BE2C (cell line): ENCODE measurements at places on chromosomes 6 and 20.

- no peak for DNase-seq
Measured at GRCh38 chr6:167152862-167153261, 4.9 kb downstream of the GPR31 start.

DNA sequence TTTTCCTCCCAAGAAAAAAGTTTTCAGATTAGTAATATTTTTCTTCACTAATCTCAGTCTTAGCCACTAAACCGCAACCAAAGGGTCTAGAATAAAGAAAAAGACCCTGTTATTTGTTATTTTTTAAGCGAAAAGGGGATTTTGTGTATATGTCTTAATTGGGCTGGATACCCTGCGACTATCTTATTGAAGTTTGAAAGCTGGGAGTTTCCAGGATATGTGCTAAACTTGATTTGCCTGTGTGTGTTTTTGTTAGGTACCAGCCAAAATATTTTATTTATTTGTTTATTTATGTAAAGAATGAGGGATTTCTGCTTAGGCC lies 52.4 kb downstream of the TNFAIP3 start:
- no peak for DNase-seq

DNA sequence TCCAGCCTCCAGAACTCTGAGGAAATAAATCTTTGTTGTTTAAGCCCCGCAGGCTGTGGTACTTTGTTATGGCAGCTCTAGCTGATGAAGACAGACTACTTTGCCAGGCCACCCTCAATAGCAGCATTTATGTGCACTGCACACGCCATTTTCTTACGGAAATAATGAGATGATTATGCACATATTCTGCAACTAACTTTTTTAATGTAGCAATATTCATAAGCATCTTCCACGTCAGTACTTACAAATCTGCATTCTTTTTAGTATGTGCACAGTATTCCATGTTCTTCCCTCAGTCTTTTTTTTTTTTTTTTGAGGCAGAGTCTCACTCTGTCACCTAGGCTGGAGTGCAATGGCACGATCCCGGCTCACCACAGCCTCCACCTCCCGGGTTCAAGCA lies 46.8 kb upstream of the DSP start:
- no peak for DNase-seq

GRCh38 chr6:36839749-36840431 lies 646 bp upstream of the CPNE5 start:
- peak; percentile 68 for DNase-seq

DNA sequence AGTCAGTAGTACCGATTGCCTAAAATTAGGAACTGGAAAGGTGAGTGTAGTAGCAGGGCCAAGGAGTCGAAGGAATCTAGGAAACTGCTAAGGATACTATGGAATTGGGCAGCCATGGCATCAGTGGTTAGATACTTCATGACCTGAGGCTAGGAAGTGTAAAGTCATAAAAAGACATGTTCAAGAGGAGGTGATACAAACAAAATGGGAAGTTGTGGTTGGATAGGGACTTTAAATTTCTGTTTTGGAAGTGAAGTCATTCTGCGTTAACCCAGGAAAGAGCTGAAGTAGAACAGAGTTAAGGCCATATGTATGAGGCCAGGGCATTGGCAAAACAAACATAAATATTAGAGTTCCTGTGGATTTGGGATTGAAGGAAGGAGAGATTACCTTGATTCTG lies 88.6 kb upstream of the TMEM181 start:
- DNase-seq, result no peak

DNA sequence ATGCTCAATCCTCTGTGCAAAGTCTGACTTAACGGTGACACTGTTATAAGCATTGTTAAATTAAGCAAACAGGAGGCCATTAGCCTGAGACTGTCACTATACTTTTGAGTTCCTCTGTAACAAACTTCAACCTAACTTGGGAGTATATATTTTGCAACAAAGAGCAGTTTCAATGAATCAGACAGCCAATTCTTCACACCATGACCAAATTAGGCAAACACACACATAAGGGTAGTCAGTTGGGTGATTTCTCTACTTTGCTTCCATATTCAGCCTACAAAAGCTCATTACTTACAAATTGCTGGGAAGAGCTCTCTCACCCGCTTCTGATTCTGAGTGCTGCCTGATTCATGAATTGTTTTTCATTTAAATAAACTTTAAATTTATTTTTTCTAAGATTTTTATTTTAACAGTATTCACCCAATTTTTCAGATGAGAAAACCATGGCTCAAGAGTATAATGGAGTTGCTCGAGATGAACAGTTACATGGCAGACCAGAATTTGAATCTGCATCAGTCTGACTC lies 60.5 kb downstream of the HACE1 start:
- no peak for DNase-seq

- no peak for DNase-seq
Measured at GRCh38 chr6:144320741-144321140, 35.6 kb downstream of the UTRN start.

- DNase-seq, result peak; percentile 45
Measured at GRCh38 chr20:44702776-44703175, 12.4 kb upstream of the CCN5 start.

- DNase-seq, result no peak
Measured at GRCh38 chr6:117548797-117549301, 53.5 kb downstream of the GOPC start.

- no peak for DNase-seq
Measured at GRCh38 chr20:49460916-49461315, 21.6 kb downstream of the KCNB1 start.

DNA sequence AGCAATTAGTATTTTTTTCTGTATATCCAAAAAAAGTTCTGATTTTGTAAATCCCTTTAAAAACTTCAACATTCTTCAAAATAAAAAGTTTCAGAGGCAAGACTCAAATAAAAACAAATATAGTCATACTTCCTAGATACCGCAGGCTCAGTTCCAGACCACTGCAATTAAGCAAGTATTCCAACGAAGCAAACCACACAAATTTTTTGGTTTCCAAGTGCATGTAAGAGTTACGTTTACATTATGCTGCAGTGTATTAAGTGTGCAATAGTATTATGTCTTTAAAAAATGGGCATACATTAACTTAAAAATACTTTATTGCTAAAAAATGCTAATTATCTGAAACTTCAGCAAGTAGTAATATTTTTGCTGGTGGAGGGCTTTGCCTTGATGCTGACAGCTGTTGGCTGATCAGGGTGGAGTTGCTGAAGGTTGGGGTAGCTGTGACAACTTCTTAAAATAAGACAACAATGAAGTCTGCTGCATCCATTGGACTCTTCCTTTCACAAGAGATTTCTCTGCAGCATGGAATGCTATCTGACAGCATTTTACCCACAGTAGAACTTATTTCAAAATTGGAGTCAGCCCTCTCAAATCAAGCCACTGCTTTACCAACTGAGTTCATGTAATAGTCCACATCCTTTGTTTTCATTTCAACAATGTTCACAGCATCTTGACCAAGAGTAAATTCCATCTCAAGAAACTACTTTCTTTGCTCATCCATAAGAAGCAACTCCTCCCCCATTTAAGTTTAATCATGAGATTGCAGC lies 46.0 kb downstream of the PHIP start:
- DNase-seq, result no peak

DNA sequence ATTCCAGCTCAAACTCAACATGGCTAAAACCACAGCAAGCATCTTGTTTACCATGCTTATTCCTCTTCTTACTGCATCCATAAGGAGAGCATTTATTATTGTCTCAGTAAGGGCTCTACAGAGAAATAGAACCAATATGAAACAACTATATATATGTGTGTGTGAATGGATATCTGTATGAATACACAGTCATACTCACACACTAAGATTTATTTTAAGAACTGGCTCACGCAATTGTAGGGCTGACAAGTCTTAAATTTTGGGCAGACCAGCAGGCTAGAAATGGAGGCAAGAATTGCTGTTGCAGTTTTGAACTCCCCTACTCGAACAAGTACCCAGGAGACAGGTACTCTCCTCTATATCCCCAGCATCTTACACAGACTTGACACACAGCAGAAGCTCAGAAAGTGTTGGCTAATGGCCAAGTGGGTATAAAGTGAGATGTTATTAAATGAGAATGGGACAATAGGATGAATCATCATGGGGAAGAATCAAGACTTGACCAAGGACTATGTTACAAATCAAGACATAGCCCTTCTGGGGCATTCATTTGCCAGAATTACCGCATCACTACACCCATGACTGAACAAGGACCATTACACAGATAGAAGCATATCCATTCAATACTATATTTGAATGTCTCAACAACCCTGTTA lies 13.0 kb downstream of the ZHX3 start:
- no peak for DNase-seq

- no peak for DNase-seq
Measured at GRCh38 chr6:168415098-168415992, 25.6 kb upstream of the SMOC2 start.

DNA sequence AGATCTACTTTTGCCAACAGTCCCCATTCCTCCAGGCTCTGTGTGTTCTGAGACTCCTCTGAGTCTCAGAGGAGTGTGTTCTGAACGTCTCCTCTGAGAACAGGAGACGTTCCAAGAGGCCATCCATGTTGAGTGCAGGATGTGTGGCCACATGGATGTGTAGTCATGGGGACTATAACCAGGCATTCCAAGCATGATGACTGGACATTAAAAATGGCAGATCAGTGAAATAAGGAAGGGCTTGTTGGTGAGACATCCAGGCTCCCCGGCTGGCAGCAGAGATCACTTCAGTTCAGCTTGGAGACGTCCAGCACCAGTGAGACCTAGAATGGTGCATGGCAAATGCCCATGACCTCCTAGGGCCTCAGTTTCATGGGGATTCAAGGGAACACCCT lies 34.3 kb upstream of the POU5F1 start:
- no peak for DNase-seq

DNA sequence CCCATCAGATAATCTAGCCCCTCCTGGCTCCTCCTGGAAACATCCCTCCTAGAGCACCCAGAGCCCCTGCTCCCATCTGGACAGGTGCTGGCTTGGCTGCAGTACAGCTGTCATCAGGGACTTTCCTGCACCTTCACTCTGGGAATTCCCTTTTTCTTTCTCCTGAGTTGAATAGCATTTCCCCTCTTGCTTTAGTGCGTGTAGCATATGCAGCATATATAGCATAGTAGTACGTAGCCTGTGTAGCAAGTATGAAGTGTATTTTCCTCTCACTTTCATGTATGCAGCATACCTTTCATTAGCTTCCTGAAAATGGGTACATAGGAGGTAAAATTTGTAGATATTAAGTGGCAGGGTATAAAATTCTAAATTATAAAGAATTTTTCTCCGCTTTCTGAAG lies 352.9 kb downstream of the ESR1 start:
- no peak for DNase-seq

DNA sequence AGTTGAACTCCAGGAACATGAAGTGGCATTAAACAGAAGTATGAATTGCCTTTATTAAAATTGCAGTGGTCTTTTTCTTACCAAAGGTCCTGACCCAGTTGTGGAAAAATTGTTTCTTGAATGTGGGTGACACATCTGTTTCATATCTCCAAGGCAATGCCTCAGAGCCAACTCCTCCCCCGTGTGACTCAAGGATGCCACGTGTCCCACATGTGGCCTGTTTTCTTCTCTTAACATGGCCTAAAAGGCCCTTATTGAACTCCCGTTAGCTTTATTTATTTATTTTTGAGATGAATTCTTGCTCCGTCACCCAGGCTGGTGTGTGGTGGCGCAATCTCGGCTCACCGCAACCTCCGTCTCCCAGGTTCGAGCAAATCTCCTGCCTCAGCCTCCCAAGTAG lies 128.4 kb upstream of the ESR1 start:
- no peak for DNase-seq

DNA sequence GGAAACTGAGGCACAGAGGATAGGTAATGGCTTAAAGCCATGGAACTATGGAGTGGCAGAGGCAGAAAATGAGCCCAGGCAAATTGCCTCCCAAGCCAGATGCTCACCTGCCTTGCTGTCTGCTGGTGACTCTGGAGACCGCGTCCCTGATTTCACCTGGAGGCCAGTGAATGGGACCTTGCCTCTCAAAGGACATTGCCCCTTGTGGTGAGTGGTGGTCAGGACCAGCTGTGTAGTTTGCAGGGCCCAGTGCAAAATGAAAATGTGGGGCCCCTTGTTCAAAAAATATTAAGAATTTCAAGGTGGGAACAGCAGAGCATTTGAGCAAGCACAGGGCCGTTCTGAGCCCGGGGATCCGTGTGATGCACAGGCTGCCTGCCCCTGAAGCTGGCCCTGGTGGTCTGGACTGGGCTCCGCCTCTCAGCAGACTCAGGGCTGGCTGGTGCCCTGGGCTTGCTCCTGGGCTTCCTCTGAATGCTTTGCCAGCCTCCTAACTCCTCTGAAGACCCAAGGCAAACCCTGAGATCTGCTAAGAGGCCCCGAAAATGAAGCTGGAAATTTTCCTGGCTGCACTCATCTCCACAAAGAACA lies 19.8 kb upstream of the KCNG1 start:
- DNase-seq, result no peak

GRCh38 chr20:18906046-18906445 lies 92.5 kb downstream of the SCP2D1 start:
- no peak for DNase-seq

GRCh38 chr20:37932919-37933318 lies 30.0 kb downstream of the VSTM2L start:
- DNase-seq, result no peak

DNA sequence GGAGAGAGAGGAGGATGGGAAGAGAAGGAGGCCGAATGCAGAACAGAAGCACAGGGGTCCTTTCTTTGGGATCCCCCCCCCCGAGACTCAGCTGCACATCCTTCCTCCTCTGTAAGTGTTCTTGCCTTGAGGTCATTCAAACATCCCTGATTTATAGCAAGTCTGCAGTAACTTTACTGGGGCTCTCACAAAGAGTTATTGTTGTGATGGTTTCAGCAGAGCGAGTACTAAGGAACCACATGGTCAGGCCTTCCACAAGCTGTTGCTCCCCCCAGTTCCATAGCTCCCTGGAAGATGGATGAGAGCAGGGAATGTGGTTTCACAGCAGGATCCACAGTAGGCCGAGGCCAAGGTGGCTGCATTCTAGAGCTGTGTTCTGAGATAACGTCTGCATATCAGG lies 351.4 kb upstream of the CDH4 start:
- no peak for DNase-seq
